ENCODE measurements at places on chromosomes 7 and 10. TPM values are rescaled to one million over a fixed set of nuclear protein-coding genes. Genes with fewer than 3 reads are reported as not detected.

DNA sequence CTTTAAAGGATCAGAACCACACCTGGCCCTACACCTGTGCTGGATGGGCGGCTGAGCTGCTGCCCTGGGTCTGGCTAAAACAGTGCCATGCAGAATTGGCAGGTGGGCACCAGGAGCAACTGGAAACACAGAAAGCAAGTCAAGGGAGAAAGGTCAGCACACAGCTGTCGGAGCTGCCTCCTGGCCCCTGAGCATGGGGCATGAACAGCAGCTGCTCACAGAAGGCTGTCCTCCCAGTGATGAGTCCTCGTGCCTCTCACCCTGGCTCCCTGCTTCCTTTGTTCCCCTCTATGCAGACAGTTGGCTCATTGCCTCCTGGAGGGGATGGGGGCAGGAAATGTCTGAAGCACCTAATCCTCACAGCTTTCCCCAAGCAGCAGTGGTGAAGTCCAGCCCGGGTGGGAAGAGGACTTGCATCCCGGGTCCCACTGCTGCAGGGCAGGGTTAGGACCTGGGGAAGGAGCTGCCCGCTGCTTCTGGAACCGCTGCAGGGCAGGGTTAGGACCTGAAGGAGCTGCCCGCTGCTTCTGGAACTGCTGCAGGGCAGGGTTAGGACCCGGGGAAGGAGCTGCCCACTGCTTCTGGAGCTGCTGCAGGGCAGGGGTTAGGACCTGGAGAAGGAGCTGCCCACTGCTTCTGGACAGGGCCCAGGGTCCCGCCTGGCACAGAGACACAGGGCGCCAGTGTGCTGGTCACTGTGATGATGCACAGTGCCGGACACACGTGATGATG lies 37.3 kb downstream of the VIPR2 start:
- DNase-seq = peak; percentile 41

DNA sequence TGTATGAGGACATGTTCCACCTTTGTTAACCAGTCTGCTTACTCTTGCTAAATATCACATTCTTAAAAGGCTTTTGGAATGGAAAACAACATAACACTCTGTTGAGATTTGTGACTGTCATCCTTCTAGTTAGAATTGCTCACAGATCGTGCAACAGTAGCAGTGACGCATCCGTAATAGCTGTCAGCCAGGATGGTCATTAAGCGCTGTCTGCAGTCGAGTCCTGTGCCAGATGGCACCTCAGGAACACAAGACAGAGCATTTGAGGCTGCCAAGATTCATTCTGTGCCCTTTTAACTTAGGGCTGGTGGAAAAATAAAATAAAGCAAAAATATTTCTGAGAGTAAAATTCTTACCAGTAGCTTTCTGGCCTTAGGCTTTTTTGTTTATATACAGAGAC lies 348.6 kb downstream of the ANKRD7 start:
- DNase-seq = peak; percentile 19

- no peak for DNase-seq
Observed at GRCh38 chr7:79897166-79897565, 237.5 kb upstream of the GNAI1 start.

GRCh38 chr10:97771055-97771891 lies 526 bp downstream of the SFRP5 start:
- no peak for DNase-seq

DNA sequence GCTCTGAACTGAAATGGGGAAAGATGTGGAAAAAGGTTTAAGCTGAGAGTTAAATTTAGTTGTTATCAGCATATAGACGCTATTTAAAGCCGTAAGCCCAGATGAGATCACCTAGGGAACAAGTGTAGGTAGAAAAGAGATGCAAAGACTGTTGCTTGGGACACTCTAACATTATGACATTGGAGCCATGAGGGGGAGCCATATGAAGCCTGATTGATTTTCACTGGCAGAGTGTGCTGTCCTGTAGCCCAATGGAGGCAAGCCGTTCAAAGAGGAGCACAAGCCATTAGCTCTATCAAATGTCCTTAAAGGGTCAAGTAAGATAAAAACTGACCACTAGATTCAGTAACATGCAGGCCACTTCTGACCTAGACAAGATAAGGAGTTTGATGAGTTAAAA lies 223.3 kb downstream of the TWIST1 start:
- DNase-seq = no peak

DNA sequence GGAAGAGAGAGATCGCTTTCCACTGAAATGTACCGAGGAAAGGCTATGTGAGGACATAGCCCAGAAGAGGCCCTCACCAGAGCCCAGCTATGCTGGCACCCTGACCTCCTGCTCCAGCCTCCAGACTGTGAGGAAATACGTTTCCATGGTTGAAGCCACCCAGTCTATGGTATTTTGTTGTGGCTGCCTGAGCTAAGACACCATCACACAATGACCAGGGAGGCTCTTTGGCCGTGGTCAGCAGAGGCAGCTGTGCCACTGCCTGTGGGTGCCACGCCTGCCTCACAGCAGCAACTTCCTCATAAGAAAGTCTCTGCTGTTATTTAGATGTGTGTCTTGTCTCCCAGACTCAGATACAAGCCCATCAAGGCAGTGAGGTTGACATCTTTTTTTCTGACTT lies 182.7 kb upstream of the PLXNA4 start:
- no peak for DNase-seq

GRCh38 chr10:127148066-127148932 lies 48.1 kb downstream of the INSYN2A start:
- DNase-seq = no peak

DNA sequence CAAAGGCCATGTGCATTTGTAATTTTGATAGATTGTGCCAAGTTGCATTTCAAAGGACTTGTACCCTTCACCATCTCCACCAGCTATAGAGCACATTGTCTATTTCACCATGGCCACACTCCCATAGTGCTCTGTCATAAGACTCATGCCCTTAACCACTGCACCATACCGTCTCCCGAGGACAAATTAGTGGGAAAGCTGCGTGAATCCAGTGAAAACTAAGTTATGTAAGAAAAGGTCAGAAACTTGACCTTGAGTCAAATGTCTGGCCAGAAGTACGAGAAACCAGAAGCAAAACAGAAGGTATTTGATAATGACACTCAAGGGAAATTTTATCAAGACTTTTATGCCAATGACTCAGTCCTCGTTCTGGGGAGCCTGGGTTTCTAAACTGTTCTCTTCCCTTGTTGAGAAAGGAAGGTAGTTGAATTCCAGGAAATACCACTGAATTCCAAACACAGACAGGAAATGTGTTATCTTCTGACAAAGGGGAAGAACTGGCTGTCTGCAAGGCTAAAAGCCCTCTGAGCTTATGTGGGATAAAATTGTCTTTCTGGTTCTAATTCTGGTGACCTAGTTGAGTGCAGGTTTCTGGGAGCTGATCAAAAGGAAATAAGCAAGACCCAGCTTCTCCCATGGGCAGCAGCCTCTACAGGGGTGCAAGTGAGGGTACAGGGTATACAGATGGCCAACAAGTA lies 49.7 kb downstream of the CDK1 start:
- DNase-seq = no peak

- no peak for DNase-seq
Observed at GRCh38 chr7:148722340-148723165, 23.9 kb downstream of the CUL1 start.

Gene ABCB4
- polyA plus RNA-seq = 2.0 TPM

Gene DNAJC12
- polyA plus RNA-seq = 2.1 TPM

Gene SERPINE1
- polyA plus RNA-seq = 5.9 TPM

Gene CTAGE8
- polyA plus RNA-seq = not detected

Gene GATA3
- polyA plus RNA-seq = 1.2 TPM

Gene MYO3A
- polyA plus RNA-seq = not detected

Gene OR13A1
- not detected for polyA plus RNA-seq
